NCI-H748 treated with DMSO at 0.1 percent for 48 hours (cell line): ENCODE measurements at places on chromosomes 7 and 10.

GRCh38 chr7:133135451-133135850 lies 53.6 kb upstream of the CHCHD3 start:
- no peak for DNase-seq

- no peak for DNase-seq
Measured at GRCh38 chr7:128437426-128438332, 18.0 kb upstream of the HILPDA start.

DNA sequence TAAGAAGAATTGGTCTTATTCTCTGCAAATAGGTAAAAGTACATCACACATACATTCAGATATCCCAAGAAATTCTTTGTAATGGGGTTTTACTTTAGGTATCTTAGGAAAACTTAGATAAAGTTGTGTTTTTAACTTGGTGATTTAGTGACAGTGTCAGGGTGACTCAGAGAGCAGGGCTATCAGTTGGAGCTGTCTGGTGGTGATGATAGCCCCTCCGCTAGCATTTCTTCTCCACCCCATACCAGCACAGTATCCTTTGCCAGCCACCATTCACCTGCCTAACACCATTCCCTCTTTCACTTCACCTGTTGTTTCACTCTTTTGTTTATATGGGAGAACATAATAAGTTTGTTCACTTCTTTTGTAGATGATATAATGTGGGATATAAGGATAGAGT lies 30.4 kb downstream of the VPS50 start:
- DNase-seq = no peak

GRCh38 chr10:114478281-114478680 lies 74.0 kb upstream of the AFAP1L2 start:
- DNase-seq = no peak

- DNase-seq = no peak
Measured at GRCh38 chr10:102799691-102800471, 37.3 kb downstream of the CYP17A1 start.

DNA sequence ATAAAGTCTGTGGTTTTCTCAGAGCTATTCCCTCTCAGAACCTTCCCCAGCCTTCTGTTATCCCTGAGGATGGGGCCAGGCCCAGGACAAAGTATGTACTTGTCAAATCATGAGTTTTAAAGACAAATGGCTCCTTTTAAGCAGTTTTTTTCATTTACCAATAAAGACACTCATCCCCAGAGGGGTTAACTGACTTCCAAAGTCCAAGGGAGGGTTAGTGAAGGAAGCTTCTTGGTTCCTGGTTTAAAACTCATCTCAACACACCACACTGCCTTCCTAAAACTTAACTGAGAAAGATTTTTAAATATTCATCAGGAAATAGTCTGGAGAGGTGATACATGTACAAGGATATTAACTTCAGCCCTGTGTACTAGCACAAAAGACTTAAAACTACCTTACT lies 15.9 kb downstream of the NMT2 start:
- DNase-seq = no peak

DNA sequence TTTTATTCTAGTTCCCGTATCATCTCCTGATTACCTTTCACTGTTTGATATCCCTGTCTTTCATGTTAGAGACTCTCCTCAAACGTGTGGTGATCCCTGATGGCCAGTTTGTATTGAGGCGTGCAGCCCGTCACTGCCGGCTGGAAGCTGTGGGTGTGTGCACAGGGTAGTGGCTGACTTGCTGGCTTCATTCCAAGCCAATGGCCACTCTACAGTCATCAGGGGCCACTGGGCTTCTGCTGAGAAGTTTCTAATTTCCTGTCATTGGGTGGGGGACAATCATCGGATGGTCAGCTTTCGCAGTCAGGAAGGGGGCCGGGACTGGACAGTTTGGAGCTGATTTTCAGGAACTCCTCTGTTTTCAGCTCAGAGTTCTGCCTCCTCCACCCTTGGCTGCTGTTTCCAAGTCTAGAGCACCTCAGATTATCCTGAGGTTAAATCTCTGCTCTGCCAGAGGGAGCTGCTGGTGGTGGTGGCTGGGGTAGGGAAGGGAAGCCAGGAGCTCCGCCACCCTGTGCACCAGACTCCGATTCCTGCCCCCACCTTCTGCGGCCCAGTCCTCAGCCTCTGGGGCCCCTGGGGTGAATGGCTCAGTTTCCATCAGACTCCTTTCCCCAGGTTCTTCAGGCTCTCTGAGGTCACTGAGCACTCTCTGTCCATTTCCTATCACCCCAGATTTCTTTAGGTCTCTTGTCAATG lies 34.9 kb downstream of the BAIAP2L1 start:
- no peak for DNase-seq

- no peak for DNase-seq
Measured at GRCh38 chr7:151869109-151869428, 7.8 kb downstream of the PRKAG2 start.

GRCh38 chr10:43264344-43264964 lies 2.4 kb downstream of the RASGEF1A start:
- DNase-seq = peak; percentile 2

DNA sequence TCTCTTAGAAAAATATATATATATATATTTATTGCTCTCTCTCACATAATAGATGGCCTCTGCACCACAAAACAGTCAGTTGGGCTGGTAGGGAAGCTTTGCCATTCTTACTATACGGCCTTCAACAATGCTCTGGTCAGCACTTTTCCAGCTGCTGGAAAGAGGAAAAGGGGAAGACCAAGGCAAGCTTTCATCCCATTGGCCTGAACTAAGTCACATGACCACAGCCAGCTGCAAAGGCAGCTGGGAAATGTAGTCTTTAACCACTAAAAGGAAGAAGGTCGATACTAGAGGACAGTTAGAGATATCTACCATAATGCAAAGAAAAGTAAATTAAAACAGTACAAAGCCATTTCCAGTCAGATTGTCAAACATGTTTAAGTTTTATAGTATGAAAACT lies 58.4 kb upstream of the MACROH2A2 start:
- DNase-seq = no peak

DNA sequence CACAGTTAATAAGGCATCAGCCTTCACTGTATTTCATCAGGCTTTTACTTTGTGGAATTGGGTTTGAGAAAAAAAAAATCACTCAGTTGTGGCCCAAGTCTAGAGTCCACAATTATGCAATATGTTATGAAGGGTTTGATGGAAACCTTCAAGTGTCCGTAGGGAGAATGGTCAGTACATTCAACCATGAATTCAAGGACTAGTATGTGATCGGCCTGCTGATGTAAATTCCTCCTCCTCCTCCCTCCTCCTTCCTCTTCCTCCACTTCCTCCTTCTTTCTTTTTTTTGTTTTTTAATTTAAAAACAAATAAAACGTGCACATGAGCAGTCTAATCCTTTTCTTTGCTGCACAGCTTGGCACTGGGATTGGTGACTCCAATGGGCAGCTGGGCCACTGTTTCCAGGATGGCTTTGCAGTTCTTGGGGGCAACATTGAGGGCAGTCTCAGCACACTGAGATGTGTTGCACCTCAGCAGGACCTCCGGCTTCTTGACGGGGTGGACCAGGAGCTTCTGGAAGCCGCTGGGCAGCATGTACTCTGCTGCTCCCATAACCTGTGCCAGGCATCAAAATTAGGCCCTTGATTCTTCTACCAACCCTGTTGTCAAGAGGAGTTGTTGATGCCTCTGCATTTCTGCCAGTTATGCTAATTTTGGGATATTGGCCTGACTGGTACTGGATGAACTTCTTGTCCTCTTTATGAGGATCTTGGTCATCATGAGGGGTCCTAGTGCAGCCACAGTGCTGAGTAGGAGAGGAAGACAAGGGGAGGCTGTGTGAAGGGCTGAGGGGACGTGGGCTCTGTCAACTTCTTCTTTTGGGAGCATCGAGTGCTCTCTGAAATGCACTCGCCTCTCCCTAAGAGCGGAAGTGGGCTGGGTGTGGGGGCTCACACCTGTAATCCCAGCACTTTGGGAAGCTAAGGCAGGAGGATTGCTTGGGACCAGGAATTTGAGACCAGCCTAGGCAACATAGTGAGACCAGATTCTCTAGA lies 9.3 kb upstream of the IL2RA start:
- no peak for DNase-seq

DNA sequence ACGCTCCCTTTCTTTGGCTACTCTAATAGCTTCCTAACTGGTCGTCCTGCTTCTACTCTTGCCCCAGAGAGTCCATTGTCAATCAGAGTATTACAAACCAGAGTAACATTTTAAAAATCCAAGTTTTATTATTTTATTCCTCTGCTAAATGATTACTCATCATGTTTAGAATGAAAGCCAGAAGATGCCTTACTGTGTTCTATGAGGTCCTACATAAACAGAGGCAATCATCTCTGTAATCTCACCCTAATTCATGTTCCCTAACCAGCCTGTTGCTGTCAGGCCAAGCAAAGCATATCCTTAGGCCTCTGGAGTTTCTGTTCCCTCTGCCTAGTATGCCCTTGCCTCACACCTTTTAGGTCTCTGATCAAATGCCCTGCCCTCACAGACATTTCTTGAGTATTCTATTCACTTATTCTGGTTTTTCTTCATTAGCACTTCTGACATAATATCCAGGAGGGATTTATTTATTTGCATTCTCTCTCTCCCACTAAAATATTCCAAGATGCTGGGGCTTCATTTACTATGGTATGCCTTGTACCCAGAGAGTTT lies 497.5 kb downstream of the PHTF2 start:
- DNase-seq = no peak

- no peak for DNase-seq
Measured at GRCh38 chr10:2933924-2934323, 133.4 kb upstream of the PFKP start.

DNA sequence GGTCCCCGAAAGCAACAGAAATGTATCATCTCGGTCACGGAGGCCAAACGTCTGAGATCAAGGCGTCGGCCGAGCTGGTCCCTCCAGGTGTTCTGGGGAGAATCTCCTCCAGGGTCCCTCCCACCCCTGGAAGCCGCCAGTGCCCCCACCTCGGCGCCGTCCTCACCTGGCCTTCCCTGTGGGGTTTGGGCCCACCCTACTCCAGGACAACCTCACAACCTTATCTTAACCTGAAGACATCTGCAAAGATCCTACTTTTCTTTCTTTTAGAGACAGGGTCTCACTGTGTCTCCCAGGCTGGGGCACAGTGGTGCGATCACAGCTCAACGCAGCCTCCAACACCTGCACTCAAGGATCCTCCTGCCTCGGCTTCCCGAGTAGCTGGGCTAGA lies 33.4 kb downstream of the ADAP1 start:
- DNase-seq = no peak

GRCh38 chr10:96413151-96413787 lies 54.5 kb upstream of the OPALIN start:
- no peak for DNase-seq
